Stimulated activated CD4-positive, alpha-beta T cell treated with anti-CD3 and anti-CD28 coated beads, Interleukin-1b, Interleukin-23, amount 100 ng/mL, for 4 hours (primary cell): ENCODE measurements at places on chromosomes 7 and 10.

DNA sequence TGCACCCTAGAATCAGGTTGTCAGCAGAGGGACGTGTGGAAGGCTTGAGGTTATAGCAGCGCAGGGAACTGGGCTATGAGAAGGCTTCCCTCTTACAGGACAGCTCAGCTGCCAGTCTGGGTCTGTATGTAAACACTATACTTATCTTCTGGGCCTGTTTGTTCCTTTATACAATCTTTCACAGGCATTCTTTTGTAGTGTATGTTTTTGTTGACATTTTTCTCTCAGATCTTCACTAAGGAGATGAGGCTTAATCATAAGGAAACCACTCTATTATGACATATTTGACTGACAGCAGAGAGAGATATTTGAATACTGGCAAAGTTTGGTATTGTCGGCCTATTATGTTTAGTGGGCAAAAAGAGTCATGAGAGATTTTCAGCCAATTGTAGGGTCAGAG lies 929 bp downstream of the GBF1 start:
- no peak for DNase-seq

DNA sequence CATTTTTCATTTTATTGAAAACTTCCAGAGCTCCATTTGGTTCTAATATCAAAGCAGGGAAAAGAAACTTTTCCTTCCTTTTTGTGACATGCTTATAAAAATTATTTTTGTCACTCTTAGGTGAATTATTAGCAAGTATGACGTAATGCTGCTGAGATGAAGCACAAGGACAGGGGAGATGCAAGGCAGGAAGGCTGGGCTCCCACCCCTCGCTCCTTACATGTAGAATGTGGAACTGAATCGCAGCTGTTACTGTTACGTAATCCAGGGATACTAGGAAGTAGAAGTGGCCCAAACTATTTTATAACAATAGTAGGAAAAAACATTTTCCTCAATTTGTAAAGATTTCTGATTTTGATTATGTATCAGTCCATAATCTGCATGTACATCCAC lies 17.1 kb upstream of the GTPBP4 start:
- DNase-seq = no peak

- no peak for DNase-seq
Observed at GRCh38 chr10:59181668-59182067, 5.2 kb downstream of the PHYHIPL start.

GRCh38 chr7:47815867-47816266 lies 132.4 kb downstream of the PKD1L1 start:
- no peak for DNase-seq

DNA sequence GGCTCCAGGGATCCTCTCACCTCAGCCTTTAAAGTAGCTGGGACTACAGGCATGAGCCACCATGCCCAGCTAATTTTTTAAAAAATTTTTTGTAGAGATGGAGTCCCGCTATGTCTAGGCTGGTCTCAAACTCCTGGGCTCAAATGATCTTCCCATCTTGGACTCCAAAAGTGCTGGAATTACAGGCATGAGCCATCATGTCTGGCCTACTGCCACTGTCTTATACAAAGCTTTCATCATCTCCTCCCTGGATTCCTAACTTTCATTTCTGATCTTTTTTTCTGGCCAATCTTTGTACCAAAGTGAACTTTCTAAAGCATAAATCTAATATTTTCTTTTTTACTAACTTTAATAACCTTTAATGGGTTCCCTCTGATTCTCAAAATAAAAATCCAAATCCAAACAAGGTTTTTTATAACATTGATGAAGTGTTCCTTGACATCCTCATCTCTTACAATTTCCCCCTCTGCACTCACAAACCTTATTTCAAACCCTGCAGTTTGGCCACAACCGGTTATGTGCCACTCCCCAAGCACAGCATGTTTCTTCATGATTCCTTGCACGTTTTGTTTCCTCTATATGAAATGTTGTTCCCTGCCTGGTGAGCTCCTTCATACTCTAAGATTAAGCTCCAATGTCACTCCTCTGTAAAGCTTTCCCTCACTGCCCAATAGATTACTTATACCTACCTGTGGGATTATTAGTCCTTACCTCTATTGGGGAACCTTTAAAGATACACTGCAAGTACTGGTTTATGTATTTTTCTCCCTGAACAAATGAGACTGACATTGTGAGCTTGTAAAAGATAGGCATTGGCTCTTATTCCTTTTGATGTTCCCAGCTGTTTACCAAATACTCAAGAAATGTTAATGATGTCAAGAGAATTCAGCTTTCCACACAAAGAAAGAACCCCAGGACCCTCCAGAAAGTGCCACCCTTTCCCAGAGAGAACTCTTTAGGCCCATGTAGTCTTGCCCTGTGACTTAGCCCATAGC lies 101.7 kb downstream of the HOXA1 start:
- no peak for DNase-seq

- no peak for DNase-seq
Observed at GRCh38 chr10:46040004-46040403, 6.1 kb downstream of the MSMB start.

- no peak for DNase-seq
Observed at GRCh38 chr10:55233090-55233489, 432.1 kb upstream of the PCDH15 start.

DNA sequence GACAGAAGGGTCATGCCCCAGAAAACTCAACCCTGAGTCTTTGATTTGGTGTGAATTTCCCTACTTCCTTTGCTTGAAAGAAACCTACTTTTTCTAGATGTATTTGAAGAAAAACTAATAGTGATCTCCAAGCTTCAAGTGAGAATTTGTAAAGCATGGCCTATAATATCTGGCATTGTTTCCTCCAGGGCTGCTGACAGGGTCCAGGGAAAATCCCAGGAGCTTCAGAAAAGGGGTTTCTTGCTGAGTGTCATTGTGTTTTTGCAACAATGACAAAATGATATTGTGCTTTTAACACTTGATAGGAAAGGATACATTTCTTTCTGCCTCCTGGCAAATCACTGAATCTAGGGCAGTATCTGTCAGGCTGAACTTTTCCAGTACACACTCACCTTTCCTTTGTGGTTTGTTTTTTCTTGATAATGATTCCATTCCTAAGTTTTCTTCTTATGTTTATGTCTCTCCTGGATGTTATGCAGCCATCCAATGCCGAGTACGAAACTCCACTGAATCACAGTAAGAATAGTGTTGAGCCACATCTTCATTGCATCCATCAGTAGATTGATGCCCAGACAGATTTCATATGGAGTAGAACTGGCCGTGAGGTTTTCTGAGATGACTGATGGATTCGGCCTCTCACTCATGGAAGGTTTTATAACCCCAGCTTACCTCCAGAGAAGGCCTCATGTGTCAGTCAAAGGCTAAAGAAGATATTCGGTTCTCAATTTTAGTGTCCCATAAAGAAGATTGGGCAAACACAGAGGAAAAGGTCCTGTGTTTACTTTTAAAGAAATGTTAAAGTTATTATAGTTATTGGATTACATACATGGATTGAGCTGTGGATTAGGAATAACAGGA lies 76.9 kb upstream of the STEAP1B start:
- DNase-seq = no peak

DNA sequence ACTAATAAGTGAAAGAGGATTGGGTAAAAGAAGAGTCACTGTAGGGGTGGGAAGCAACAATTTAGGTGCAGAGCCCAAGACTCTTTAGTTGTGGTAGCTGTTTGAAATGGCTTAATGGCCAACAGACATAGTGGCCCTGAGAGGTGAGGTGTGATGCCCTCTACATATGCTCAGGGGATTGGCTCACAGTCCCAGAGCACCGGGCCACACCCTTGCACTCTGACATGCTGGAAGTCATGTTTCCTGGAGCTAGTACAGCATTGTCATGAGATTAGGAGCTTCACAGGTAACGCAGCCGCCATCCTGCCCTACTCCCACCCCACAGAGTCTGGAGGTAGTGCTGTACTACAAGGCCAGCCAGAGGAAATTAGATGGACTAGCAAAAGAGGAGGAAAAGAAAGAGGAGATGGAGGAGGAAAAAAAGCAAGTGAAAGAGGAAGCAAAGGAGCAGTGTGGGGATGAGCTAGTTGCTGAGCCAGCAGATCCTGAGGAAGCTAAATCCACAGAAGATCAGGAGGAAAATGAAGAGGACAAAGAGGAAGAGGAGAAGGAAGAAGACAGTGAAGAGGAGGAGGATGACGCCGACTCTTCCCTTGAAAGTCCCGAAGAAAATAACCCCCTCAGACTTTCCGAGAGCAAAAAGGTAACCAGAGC lies 14.8 kb upstream of the FLNC start:
- no peak for DNase-seq

DNA sequence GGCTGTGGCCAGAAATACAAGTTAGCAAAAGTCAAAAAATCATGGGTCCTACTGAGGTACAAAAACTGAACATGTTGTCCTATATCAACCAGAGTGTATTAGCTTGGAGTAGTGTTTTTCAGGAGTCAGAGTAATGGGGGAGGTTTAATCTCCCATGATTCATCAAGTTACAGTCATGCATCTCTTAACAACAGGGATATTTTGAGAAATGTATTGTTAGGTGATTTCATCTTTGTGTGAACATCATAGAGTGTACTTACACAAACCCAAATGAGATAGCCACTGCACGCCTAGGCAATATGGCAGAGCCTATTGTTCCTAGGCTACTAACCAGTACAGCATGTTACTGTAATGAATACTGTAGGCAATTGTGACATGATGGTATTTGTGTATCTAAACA lies 14.9 kb upstream of the TES start:
- DNase-seq = no peak

GRCh38 chr10:90905925-90906324 lies 15.0 kb downstream of the ANKRD1 start:
- no peak for DNase-seq

DNA sequence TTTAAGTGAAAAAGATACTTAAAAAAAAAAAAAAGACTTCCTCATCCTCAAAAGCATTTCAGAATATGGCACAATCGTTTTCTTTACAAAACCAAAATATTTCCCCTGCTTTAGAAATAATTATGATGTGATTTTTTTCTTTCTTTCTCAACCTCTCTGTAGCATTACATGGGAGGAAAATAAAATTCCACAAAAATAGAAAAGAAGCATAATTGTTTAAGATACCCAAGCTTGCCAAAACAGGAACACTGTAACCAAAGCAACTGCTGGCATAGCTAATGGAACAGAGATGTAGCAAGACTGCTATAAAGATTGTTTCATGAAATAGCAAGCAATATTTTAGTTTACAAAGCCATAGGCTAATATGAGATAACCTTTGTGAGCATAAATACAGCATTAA lies 75.6 kb upstream of the GPR22 start:
- DNase-seq = no peak

GRCh38 chr10:29588629-29589421 lies 45.9 kb downstream of the SVIL start:
- DNase-seq = no peak

DNA sequence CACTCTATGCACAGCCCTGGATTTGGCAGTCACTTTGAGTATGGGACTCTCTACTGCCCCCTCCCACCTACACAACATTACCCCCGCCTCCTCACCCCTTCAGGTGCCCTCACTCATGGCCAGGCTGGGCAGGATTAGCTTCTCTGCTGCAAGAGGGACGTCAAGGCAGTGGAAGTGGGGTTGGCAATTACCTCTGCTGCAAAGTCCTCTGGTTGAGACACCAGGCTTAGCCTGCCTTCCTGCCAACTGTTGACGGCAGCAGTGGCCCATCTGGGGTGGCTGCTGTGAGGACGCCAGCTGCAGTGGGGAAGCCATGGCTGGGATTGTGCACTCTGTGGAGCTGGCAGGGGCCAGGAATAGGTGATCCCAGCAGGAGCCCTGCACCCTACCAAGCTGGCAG lies 26.7 kb downstream of the SVIL start:
- no peak for DNase-seq

GRCh38 chr7:135362871-135363270 lies 129.2 kb downstream of the STRA8 start:
- DNase-seq = no peak

GRCh38 chr10:97353945-97354344 lies 19.4 kb upstream of the FRAT2 start:
- DNase-seq = no peak

GRCh38 chr7:143362131-143363015 lies at the start of gene FAM131B:
Gene FAM131B (minus strand): TSS chr7:143362713. CDS start chr7:143362603, 110 bp downstream.
- DNase-seq = no peak

- no peak for DNase-seq
Observed at GRCh38 chr10:23340354-23340753, 4.2 kb downstream of the C10orf67 start.

DNA sequence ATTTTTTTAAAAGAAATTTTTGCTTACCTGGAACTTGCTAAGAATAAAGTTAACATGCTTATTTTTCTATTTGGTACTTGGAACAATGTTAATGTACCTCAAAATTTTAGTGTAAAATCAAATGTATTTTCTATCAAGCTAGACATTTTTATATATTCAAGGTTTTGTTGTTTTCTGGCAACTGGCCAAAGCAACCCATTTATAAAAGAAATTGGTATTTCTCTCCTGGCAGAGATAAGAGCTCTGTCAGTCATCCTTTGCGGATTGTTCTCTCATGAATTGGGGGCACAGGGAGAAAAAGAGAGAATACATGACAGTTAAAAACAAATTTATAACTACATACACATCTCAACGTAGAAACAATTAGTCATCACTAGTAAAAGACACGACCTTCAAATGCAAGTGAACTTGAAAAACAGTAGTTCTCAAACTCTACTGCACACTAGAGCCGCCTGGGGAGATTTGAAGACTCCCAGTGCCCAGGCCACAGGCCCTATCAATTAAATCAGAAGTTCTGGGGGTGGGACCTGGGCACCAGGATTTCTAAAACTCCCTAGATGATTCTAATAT lies 152.4 kb upstream of the LAMB4 start:
- no peak for DNase-seq

DNA sequence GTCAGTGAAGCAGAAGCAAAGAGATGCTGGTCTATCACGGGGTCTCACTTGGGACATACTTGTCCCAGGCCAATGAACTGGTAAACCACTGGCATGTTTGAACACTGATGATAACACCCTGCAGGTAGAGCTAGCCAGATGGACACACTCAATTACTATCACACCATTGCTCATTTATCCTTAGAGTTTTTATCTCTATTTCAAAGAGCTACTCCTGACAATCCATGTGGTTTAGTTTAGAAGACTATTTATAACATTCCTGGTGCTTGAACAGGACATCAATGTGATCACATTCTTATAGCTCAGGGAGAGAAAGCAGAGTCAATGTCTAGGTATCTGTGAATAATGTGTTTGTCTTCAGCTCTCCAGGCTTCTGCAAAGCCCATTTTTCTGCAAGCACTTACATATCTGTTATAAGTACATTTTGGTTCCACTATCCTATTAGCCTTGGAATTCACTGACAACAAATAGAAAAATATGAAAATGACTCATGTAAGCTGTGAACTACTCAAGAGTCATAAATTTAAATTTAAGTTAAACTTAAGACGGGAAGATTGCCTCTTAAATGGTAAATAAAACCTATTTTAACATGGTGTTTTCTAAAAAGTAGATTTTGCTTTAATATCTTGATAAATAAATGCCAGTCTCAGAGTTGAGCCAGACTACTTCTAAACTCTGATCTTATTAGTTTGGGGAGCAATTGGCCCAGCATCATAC lies 106.7 kb upstream of the MBL2 start:
- DNase-seq = no peak
